Activated CD4-positive, alpha-beta T cell treated with anti-CD3 and anti-CD28 coated beads, Interleukin-2, amount 10 ng/mL, durations not matched to agents 24 days and 14 days (primary cell): ENCODE measurements at places on chromosomes 5 and 9. TPM values are rescaled to one million over a fixed set of nuclear protein-coding genes. Genes with fewer than 3 reads are reported as not detected.
A peak's percentile ranks its signal among the peaks of the same experiment; 100 is the strongest.

GRCh38 chr5:150409638-150410523 is 2.8 kb downstream of the CD74 start:
- peak; percentile 85 for DNase-seq

DNA sequence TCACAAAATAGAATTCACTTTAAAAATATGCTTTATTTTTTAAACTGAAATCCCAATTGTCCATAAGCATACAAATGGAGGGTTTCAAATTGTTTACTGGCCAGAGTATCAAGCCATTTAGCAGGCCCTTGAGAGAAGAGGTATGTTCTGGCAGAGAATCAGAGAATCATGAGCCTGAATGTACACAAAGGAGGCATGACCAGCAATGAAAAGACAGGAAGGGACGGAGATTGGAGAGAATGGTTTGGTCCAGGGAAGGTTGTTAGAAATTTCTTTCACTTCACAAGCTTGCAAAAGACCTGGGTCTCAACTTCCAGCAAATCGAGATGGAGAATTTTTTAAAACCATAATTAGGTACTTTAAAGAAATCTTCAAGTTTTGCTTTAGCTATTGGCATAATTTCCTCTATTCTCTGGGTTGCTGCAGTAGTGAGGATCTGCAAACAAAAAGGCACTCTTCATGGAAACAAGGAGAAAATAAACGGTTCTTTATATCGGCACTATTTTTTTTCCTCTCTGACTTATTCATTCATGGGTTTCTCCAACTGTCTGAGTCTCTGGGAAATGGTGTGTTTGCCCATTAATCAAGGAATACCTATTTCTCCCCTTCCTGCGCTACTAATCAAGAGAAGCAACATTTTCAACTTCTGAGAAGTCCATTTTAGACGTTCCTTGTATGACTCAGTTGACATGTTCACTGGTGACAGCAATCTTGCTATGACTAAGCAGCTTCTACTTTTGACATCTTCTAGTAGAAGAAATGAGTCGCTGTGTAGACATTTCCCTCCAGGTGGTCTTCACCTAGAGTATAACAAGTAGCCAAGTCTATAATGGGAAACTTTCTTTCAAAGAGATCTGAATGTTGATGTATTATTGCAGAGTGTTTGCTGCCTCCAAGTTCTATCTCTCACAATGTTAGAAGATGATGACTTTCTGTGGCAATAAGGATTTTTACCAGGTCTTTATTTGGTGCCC is 23.1 kb upstream of the ERCC6L2 start:
- DNase-seq = peak; percentile 69

DNA sequence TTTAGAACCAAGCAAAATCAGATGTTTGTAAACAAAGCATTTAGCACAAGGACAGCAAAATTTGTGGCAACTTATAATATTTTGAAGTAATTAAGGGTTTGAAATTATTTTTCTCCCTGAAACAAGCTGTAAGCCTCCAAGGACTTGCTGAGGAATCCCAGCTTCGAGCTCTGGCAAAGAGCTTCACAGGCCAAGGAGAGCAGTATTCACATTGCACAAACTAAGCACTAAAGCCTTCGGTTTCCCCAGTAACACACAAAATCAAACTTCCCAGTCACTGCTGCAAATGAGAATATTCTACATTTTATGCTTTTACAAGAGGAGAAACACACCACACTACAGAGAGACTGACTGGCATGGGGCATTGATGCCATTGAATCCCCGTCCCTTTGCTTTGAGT is 101.9 kb downstream of the WDR41 start:
- DNase-seq = no peak

The PKN3 gene
- total RNA-seq = 22.9 and 24.3 TPM in 2 replicates

The CER1 gene
- not detected in 2 replicates for total RNA-seq
